ENCODE measurements at places on chromosomes 3 and 15.

DNA sequence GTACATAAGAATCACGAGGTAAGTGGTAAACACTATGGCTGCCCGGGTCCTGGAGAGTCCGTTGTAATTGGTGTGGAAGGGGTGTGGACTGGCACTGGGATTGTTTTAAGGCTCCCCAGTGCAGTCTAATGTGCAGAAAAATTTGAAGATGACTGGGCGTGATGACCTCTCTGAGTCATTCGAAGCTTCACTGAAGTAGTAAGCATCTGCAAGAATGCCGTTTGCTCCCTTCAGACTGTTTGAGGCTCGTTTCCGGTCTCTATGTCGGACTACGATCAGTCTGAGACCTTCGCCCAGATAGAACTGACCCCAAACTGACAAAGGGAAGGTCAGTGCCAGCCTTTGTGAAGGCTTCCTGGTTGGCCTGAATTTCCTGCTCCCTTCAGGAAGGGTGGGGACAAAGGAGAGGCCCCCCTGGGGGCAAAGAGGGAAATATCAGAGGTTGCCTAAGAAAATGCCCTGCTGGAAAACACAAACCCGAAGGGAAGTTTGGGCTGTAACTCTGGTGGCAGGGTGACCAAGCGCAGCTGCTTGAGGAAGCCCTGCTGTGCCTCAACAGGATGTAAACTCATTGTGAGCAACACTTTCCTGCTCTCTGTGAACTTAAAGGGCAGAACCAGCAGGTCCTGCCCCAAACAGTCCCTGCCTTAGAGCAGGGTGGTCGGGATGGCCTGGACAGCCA, 34.6 kb downstream of the BTD start:
- DNase-seq = no peak

- DNase-seq = no peak
Observed at GRCh38 chr3:133441867-133442270, 42.0 kb downstream of the BFSP2 start.

DNA sequence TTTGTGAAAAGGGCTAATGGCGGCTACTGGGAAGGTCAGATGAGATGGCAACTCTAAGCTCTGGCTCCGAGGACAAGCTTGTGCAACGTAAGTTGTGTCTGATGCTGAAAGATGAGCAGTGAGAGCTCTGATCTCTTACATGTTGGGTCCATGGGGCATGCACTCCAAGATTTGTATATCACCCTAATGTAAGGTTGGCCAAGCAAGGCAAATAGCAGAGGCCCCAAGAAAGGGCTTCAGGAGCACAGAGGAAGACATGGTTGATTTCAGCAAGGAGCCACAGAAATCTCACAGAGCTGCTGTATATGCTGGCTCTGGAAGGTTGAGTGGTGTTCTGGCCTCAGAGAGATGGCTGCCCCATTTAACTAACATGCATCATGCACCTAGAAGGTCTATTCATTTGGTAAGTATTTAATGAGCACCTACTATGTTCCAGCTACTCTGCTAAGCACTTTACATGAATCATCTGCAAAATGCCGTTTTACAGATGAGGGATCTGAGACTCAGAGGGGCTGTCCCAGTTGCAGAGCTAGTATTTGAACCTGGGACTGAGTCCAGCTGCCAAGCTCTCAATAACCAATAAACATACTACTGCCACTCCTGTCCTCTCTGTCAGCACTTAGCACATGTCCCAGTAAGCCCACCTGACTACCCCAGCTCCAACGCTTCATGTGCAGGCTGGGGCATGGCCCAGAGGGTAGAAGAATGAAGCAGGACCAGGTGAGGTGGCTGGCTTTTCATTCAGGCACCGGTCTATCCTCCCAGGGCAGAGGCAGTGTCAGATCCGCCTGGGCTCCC, 27.8 kb upstream of the ATP2B2 start:
- DNase-seq = no peak

DNA sequence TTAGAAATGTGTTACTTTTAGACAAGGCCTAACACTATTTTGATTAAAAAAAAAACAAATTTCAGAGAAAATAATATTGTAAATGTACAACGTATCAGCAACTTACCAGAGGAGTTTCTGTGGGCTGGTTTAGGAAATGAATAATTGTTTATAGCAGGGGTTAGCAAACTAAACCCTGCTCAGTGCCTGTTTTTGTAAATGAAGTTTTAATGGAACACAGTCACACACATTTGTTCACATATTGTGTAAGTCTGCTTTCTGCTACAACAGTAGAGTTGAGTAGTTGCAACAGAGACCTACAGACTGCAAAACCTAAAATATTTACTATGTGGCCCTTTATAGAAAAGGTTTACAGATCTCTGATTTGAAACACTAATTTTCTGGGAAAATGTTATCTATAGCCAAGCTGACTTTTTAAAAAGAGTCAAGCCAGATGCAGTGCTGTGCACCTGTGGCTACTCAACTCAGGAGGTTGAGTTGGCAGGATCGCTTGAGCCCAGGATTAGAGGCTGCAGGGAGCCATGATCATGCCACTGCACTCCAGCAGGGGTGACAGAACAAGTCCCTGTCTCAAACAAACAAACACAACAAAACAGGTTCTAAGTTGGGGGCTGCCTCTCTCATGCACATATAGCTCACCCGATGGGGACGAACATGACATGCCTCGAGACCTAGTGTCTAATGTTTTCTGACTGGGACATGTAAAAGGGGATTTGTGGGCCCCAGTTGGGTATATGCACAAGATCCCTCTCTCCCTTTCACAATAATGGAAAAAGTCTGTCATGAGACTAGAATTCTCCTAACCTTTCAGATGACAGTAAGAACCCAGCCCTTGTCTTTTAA, 182.5 kb downstream of the TNIK start:
- DNase-seq = no peak

- no peak for DNase-seq
Observed at GRCh38 chr3:186901135-186901734, 29.1 kb upstream of the ST6GAL1 start.

GRCh38 chr3:102454181-102454580, 19.4 kb downstream of the ZPLD1 start:
- no peak for DNase-seq

GRCh38 chr3:70386043-70386442, 73.6 kb upstream of the MDFIC2 start:
- DNase-seq = no peak

GRCh38 chr3:87410110-87410509, 133.7 kb upstream of the POU1F1 start:
- DNase-seq = no peak

GRCh38 chr15:94584833-94585244, 353.5 kb downstream of the MCTP2 start:
- no peak for DNase-seq

GRCh38 chr3:85808755-85809154, 850.0 kb downstream of the CADM2 start:
- no peak for DNase-seq

Data from substantia nigra (tissue), 51 donors.